Transverse colon (tissue), 4 donors: ENCODE measurements at places on chromosomes 4 and X.

DNA sequence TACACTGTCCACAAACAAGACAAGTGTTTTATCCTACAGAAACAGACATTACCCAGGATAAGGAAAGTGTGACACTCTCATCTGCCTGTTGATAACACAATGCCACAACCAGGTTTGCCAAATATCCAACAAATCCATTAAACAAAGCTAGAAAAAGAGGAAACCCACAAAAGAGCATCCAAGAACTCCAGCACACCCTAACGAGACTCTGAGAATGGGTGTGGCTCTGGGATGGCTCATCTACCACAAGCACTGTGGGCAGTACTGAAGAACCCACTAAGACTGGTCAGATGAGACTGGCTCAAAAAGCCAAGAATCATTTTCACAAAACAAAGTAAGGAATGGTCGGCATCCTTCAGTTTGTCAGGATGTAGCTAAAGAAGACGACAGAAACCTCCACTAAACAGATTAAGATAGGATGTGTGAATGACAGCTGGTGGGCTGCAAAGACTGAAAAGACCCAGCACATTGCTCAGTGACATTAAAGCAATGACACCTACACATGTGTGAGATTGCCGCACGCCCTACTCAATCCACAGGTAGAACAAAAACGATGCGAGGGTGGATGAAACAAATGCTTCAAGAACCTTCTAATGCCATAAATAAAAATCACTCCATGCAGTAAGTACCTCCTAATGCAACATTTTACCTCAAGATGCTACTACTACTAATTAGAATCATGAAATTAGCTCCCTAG, 14.7 kb downstream of the ATP8A1 start:
- DNase-seq = no peak

DNA sequence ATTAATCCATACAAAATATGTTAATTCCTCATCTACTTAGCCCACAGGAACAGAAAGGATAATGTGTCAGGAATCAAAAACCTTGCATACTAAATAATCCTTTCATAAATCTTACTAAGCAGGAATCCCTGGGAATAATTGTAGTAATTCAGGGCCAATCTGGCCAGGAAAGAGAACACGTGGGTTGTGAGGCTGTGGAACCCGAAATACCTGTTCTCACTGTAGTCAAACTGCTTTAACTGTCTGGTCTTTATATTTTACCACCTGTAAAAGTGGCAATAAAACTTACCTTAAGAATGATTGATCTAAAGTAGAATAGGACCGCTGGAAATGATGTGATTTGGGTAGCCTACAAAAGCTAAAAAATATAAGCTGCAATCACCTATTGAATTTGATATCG, 1620.9 kb downstream of the STIM2 start:
- peak; percentile 76 for DNase-seq

- DNase-seq = no peak
Measured at GRCh38 chr4:47814618-47815295, 23.1 kb downstream of the CORIN start.

- no peak for DNase-seq
Measured at GRCh38 chrX:20132666-20133065, 9.0 kb downstream of the EIF1AX start.

DNA sequence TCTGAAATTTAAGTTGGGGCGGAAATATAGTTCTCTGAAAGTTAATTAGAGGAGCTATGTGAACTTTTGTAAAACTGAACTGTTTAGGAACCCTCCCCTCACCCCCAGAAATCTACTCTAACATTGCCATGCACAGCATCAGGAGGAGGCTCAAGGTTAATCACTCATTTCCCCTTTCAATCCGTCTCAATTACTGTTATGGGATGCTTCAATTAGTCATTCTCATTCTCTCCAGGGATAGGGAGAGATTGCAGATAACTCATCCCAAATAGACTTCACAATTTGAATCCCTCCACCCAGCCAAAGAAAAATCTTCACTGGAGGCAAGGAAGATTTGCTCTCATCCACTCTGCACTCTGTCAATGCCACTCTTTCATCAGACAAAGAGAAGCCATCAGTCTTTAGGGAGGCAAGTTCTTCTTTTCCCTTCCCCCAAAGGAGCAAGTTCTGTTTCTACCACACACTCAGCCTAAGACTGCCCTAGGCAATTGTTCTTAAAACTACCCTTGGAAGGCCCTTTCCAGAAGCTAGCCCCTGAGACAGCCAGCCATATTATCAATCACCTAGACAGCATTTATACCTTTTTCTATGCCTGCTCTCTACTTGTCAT, 140.4 kb downstream of the SLC10A7 start:
- no peak for DNase-seq

DNA sequence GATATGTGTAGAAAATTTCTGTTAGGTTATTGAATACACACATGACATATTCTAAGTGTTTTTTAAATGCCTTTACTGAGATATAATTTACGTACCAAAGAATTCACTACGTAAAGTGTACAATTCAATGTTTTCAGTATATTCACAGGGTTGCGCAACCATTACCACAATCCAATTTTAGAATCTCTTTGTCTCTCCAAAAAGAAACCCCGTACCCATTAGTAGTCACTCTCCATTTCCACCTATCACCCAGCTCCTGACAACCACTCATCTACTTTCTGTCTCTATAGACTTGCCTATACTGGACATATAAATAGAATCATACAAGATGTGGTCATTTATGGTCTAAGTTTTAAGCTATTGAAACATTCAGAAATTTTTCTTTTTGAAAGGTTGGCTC, 53.0 kb upstream of the FBXW7 start:
- DNase-seq = no peak

DNA sequence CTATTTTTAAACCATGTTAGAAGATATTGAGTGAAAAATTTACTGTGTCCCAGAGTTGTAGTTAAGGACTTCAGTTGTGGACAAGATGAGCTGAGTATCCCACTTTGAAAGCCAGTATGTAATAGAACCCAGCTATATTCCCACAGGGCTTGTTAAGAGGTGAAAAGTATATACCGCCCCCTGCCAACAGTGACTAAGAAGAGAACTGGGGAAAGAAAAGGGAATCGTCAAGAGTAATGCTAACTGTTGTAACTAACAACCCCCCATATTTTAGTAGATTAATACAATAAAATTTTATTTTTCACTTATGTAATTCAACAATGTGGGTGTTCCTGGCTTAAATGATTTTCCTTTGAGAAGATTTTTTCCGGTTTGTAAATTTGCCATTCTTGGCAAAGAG, 250.4 kb upstream of the GIMD1 start:
- DNase-seq = no peak

GRCh38 chr4:3491681-3492405, 28.7 kb downstream of the DOK7 start:
- DNase-seq = no peak

GRCh38 chrX:72366701-72367454, 61.2 kb upstream of the CITED1 start:
- DNase-seq = no peak

DNA sequence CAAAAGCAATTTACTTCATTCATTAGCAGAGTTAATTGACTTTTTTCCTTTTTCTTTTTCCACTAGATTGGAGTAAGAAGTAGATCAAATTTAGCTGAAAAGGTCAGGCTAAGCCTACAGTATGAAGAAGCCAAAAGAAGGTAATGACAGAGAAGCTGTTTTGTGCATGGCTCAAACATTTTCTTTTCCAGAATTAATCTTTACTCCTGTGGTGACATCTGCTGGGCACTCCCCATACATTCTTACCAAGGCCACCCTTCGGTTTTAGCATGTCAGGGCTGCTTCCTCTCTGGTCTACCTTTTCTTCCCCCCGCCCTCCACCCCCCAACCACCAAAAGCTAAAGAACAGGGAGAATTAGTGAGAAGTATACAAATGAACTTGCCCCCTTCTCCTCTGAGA, 70.2 kb downstream of the CLDN22 start:
- peak; percentile 19 for DNase-seq

DNA sequence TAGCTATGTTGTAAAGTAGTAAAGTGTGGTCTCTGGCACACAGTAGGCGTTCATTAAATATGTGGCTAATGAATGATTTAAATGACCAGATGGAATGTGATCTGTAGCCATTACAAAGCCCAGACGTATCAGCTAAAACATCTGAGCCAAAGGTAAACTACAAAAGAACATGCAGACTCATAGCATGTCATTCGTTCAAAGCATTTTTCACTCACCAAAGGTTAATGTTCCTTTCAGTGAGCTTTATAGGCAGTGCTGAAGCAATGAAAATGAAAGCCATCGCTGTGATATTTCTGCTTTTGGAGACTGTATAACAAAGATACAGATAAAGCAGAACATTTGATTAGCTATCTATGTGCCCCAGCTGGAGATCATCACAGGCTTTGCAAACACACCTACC, 50.5 kb downstream of the F9 start:
- DNase-seq = no peak

GRCh38 chrX:76248901-76249300, 76.0 kb downstream of the PBDC1 start:
- no peak for DNase-seq

DNA sequence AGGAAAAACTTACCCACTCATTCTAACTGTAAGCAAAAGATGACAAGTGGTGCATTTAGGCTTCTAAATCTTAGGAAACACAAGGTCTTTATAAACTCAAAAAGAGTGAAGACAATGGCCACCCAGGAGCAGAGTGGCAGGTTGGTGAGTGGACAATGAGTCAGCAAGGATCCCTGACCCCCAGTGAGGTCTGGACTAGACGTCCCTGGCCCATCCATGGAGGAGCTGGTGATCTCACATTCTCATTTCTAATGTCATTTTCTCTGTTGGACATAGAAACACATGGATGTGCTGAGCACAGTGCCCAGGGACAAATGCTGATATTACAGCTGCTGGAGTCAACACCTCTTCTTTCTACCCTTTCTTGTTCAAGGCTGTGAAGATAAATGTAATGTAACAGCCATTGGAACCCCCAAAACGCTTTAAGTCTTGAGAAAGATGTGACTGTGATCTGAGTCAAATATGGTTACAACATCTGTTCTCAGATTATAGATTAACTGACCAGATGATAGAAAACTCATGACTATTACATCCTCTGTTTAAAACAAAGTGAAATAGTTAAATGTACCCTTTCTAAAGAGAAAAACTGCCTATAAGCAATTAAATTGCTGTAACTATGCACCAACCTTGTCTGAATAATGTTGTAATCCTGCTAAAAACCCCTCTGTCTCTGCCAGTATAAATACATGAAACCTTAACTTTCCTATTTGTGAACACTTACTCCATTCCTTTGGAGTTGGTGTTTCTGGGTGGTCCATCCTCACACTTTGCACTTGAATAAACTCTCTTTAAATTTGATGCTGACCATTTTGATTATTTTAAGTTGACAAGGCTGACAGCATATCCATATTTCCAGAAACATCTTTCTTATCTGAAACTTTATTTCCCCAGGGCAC, 92.7 kb downstream of the USP46 start:
- DNase-seq = no peak

- DNase-seq = peak; percentile 44
Measured at GRCh38 chr4:181536196-181536746, 706.9 kb upstream of the TENM3 start.

DNA sequence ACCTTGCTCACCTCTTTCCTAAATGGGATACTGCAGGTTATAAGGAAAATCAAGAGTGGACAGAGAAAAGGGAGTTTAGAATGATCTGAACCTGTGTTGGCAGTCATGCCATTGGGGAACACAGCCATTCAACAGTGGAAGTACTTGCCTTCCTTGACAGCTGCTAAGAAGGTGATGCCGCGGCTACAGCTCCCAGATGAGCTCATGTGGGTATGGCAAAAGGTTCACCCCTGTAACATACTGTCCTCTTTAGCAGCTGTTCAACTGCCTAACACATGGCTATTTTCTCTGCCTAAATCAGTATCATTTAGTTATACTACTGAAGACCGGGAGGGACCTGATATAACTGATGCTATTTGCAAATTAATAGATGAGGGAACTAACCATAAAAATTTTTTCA, 76.8 kb downstream of the DCHS2 start:
- DNase-seq = no peak

- DNase-seq = no peak
Measured at GRCh38 chr4:82247171-82247570, 126.6 kb downstream of the HNRNPD start.

DNA sequence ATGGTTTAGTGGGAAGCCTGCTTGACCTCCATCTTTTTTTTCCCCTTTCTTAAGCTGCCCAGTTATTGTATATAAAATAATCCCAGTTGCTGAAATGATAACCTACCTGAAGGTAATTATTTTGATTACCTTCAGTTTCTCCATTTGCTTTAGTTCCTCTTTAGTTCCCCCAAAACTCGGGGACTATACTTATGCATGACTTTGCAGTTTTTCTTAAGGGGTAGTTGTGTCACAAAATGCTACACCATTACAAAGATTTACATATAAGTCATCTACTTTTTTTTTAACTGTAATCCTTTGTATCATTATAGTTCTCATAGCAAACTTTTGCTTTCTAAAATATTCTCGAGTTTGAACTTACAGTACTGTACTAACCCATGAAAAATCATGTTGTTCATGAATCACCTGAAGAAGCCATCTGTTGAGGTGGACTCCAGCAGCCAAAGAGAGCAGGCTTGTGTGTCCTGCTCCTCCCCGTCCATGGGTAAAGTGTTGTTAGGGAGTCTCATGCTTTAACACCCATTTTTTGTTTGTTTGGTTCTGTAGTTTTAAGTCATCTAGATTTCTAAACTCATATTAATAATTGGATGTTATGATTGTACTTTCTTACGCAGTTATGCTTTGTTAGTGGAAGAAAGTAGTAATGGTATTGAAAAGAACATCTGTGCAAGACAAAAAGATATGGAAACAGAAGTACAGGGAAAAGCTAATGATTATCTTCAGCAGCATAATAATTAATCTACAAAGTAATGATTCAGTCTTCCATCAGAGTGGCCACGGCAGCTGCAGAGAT, 34.6 kb downstream of the HADH start:
- DNase-seq = no peak

DNA sequence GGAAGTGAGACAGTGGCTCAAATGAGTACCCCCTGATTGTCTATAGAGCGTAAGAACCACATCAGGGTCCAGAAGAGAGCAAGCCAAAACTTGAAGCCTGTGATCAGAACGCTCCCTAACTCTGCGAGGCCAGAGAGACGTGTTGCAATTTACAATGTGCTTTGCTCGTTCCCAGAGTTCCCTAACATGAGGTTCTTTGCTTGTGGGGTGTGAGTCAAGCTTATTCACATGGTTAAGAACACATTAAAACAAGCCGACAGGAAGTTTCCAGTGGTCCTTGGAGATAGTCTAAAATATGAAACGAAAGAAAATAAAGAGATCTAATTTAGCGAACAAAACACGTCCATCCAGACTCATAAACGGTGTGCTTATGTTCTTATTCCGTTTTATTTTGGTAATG, 702.3 kb downstream of the TRIML1 start:
- DNase-seq = no peak

- DNase-seq = no peak
Measured at GRCh38 chrX:136336623-136337022, 35.9 kb downstream of the ADGRG4 start.

- DNase-seq = no peak
Measured at GRCh38 chr4:113908829-113909228, 70.6 kb downstream of the ARSJ start.

DNA sequence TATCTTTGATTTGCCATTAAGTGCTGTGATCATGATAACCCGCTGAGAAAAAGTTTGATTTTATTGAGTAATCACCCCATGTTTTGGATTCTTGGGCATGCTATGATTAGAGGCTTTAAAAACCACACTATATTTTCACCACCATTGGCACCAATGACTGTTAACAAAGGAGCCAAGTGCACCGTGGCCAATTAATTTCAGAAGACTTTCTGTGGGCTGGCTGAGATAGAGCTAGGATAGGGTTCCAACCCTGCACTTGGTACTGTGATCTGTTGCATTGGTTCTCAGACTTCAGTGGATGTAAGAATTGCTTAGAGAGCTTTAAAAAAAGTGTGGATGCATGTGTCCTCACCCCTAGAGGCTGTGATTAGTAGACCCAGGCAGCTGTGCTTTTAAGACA, 32.4 kb downstream of the OCRL start:
- DNase-seq = no peak

GRCh38 chr4:69749771-69750170, 10.6 kb downstream of the SULT1B1 start:
- DNase-seq = no peak
